ENCODE measurements at places on chromosomes 11 and 22.

GRCh38 chr11:120612513-120613263 is 101.1 kb downstream of the GRIK4 start:
- DNase-seq = no peak

- no peak for DNase-seq
Observed at GRCh38 chr22:35299217-35299672, 449 bp upstream of the TOM1 start.

DNA sequence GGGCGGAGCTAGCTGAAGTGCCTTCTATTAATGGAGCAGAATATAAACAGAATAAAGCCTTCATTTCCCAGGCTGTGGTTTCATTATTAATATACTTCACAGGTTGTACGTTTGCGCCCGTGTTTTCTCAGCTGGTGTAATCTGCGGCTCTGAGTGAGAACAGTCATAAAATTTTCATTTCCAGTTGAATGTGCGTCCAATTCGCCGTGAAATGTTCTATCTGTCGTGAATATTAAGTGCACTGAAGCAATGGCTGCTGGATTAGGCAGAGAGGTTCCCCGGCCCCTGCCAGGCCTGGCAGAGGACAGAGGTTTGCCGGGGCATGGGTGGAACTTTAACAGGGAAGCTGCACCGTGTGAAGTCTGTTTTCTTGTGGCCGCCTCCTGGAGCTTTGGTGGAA is 874.4 kb downstream of the NTM start:
- no peak for DNase-seq

DNA sequence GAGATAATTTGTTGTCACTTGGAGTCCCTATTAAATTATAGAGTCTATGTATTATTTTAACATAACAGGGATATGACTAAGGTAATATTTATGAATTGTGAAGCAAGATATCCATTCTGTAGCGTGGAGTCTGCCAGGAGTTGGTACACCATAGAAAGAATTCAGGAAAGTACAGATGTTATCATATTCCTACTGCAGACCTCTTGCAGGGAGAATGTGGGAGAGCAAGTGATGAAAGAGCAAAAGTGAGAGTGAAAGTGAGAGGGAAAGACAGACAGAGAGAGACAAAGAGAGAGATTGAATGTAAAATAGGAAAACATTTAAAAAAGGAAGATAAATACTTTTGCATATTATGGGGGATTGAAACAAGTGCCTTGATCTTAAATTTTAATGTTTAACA is 468.8 kb downstream of the CNTN5 start:
- DNase-seq = no peak

DNA sequence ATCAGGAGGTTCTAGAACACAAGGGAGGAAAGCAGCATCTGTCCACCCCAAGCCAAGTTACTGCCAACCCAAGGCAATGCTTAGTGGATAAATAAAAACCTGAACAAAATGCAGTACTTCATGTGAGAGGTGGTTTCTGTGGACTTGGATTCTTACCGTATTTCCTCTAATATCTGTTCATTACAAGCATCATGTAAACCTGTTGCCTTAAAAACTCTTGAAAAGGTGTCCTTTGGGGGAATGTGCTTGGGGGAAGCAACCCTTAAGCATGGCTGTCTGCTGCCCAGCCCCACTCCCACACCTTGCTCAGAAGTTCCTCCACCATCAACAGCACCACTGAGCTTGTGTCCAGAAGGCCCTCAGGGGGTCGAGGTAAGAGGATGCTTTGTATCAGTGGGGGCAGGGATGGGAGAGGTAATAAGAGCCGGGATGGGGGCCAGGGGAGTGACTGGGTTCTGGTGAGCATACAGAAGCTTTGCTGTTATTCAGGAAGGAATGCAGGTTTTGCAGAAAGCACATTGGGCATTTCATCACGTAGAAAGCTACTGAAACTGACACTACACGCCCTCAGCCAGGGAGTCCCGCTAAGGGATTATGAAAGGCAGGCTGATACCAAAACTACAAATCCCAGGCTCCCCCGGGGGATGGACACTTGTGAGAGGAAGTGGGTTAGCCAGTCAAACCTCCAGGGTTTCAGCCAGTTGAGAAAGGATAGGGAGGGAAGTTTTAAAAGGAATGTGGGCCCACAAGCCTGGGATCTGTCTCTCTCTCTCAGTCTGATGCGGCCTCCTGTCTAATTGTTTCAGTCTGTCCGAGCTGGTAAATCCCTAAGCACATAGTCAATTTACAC is 52.0 kb downstream of the KCNJ1 start:
- peak; percentile 91 for DNase-seq

- DNase-seq = no peak
Observed at GRCh38 chr11:123187665-123188507, 7.2 kb downstream of the CLMP start.

DNA sequence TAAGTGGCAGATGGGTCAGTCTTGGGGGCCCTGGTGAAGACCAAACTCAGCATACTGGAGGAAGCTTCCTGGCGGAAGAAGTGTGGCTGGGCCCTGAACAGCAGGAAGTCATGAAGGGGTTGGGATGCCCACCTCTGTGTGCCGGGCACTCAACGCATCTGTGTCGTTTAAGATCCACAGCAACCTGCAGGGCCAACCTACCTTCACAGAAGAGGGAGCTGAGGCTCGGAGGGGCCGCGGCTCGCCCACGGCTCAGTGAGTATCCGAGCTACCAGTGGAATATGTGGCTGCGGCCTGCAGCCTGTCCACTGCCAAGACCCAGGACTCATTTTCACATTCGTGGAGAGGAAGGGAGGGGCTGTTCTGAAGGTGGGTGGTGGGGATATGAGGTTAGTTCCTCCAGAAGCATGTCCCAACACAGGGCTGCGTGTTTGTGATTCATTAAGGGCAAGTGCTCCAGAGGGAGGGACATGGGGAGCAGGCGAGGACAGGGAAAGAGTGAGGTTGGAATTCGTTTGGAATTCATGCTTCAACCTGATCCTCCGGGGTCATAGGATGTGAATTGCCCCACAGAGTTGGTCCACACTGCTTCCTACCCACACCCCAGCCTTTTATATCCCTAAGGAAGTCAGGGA is 99.6 kb downstream of the MPPED1 start:
- no peak for DNase-seq

DNA sequence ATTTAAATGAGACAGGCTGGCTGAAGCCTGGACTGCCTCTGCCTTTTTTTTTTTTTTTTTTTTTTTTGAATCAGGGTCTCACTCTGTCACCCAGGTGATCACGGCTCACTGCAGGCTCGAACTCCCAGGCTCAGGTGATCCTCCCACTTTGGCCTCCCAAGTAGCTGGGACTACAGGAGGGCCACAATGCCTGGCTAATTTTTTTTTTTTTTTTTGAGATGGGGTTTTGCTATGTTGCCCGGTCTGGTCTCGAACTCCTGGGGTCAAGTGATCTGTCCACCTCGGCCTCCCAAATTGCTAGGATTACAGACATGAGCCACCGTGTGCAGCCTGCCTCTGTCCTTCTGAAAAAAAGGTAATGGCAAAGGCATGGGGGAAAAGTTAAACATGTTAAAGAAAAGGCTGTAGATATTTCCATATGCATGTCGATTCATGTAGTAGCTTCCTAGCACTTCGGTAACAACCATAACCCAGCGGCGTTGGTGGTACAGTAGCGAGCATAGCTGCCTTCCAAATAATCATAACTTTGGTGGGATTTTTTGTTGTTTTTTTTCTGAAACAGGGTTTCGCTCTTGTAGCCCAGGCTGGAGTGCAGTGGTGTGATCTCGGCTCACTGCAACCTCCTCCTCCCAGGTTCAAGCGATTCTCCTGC is 48.8 kb downstream of the MCHR1 start:
- no peak for DNase-seq

DNA sequence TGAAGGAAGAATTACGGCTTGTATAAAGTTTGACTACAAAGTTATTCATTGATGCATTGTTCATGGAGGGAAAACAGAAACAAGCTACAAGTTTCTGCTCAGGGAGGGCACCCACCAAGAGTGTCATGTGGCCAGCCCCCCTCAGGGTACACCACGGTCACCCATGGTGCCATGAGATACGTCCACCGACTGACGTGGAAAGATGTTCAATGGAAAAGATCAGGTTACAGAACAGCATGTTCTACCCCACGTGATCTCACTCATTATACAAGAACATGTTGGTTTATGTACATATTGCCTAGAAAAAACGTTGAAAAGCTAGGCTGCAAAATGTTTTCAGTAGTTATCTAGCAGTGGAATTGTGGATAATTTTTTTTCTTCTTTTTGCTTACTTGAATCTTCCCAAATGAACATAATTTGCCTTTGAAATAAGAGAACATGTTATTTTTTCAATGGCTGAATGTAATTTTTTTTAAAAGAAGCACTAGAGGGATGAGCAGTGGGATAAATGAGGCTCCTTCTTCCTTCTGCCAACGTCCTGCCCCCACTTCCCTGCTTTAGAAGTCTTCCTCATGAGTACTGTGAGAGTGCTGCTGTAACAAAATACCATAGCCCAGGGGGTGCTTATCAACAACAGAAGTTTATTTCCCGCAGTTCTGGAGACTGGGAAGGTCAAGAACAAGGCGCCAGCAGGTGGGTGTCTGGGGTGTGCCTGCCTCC is 22.5 kb downstream of the RCN1 start:
- no peak for DNase-seq

- DNase-seq = no peak
Observed at GRCh38 chr11:65932558-65932919, 12.7 kb upstream of the TSGA10IP start.

GRCh38 chr11:45679806-45680205 is 14.4 kb upstream of the CHST1 start:
- DNase-seq = no peak

DNA sequence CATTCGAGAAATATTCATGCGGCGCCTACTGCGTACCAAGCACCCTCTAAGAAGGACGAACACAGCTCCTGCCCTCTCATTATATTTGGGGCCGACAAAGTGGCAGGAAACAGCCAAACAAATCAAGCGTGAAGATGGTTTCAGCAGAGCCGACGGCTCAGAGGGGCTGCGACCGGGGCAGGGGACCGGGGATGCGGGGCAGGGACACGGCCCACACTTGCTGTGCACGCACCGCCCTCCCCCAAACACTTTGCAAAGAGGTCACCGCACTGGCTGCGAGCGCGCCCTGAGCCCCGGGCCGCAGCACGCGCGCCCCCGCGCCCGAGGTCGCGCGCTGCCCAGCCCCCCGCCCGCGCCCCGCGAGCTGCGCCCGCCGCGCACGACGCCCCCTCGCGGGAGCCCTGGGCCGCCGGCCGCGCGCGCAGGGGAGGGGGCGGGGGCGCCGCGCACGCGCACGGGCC is 255 bp upstream of the SYNGR1 start:
- DNase-seq = no peak

- DNase-seq = no peak
Observed at GRCh38 chr11:60396382-60396781, at the start of gene MS4A14. Gene MS4A14, plus strand, starts transcription at chr11:60396459. Its CDS starts 120 bp downstream, at chr11:60396579.

GRCh38 chr11:16779436-16779835 is 41.0 kb downstream of the C11orf58 start:
- DNase-seq = no peak

DNA sequence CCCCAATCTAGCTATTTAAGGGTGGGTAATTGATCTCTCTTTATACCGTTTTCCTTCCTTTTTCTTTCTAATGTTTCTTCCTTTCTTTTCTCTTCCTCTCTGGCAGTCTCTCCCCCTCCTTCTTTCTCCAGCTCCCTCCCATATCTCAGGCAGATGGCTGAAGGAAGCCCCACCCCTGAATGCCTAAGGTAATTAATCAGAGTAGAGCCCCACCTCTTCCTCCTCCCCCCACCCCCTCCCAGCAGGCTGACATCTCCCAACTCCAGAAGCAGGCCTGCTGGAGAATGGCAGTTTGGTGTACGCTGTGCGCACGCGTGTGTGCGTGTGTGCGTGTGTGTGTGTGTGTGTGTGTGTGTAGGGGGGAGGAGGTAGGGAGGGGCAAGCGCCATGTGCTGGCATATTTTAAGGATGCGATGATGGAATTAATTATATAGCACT is 122.6 kb downstream of the APOL5 start:
- peak; percentile 89 for DNase-seq

DNA sequence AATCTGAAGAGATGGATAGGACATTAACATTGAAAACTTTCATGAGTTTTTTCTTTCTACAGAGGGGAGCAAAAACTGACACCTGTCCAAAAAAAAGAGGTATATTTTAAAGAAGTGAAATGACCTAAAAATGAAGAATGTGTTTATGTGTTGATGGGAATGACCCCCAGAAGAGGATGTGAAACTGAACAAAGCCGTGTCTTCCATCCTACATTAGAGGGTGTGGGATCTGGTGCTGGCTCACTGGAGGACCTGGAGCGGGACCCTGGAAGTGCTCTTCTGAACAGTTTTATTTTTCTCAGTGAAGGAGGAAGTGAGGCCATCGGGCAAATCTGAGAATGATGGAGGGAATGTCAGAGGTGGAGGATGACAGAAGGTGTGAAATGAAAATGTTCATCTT is 470.1 kb downstream of the NTM start:
- DNase-seq = no peak

DNA sequence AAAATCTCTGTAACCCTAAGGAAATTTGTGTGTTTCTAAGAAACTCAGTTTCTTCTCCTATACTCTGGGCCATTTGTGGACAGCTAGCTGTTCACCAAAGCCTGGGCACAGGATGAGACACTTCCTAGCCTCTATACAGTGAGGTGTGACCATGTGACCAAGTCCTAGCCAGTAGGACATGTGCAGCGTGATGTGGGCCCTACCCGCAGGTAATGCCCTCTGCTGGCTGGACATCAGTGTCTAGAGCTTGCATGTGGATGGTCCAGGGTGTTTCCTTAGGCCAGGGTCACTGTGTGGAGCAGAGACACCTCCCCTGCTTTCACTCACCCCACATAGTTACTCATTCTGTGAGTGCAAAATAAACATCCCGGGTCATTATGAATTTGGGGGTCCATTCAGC is 100.5 kb downstream of the LARGE1 start:
- no peak for DNase-seq

- DNase-seq = no peak
Observed at GRCh38 chr11:92357344-92357743, 132.7 kb downstream of the FAT3 start.

- DNase-seq = no peak
Observed at GRCh38 chr22:42414565-42415303, 17.5 kb downstream of the NFAM1 start.

GRCh38 chr11:47035108-47035507 is 98.5 kb downstream of the CSTPP1 start:
- no peak for DNase-seq

DNA sequence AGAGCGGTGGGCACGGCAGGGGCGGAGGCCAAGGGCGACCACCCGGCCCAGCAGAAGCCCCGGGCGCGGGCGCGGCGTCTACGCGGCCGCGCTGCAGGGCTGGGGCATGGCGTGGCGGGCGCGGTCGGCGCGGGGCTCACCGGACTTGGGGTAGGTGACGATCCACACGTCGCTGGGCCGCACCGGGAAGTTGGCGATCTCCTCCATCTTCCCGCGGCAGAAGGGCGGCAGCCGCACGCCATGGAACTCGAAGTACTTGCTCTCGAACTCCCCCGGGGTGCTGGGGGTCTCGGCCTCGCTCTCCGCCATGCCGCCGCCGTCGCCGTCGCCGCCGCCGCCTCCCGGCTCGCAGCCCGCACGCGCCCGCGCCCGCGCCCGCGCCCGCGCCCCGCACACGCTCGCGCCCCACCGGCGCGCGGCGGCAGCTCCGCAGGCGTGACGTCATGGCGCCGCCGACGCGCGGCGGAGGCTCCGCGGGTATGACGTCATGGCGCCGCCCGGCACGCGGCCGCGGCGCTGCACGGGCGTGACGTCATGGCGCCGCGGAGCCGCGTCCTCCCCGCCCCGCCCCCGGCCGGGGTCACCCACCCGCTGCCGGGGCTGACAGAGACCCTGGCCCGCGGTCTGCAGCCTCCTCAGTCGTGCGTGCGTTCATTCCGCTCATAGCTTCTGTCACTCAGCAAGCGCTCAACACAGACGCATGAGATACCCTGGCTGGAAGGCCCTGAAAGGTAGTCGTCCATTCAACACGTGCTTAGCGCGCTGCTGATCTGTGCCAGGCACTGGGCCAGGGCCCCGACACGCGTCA is at the start of gene SULT4A1:
Gene SULT4A1 (minus strand): TSS at position 440 of the 808 bp plus-strand sequence. CDS start 131 bp downstream, at position 309.
- DNase-seq = no peak
